ENCODE measurements at places on chromosomes 7 and 10.

GRCh38 chr7:12685550-12685949 is 1.9 kb upstream of the ARL4A start:
- DNase-seq, result no peak

DNA sequence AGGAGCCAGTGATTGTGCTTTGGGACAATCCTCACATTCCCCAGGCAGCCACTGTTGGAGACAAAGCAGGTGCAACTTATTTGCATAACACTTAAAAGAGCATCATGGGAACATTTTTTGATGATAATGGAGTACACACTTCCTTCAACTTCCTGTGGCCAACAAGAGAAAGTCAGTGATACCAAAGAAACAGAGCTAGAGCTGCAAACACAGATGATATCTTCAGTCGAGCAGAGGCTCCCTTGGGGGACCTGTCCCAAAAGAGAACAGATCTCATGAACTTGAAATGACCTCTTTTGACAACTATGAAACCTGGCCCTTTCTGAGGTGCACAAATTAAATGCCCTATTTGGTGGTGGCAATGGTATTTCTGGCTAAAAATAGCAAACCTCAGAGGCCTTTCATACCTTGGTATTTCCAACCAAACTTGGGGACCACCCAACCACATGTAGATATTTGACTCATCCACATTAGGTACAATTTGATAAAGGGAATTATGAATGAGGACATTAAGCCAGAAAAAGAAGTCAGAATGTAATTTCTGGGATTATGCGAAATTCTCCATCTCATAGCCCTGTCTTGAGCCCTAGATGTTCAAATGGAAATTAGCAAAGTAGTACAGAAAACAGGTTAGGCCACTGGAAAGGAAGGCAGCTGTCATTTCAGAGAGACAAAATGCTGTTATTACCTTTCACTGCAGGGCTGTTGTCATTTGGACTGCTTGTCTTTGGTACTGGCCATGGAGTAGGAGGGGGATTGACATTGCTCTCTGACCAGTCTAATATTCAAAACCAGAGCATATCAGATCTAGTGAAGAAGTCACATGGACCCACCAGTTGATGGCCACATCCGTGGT is 146.2 kb downstream of the ICA1 start:
- DNase-seq, result peak; percentile 98

- no peak for DNase-seq
These were observed 33.9 kb upstream of the SLC29A3 start for GRCh38 chr10:71285180-71285545.

DNA sequence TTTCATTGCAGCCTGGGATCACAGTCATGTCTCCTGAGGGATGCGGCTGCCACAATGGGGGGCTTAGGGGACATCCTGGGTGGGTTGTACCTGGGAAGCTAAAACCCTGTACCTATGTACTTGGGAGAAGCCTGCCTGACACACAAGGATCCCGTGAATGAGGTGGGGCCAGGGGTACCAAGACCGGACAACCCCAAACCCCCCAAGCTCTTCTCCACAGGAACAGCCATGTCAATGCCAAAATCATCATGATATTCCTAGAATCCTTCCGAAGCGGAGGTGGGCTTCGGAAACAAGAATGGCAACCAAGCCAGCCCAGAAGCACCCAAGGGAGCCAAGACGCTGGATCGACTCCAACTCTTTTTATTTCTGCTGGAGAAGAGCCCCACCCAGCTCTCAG is 260.3 kb upstream of the TCERG1L start:
- no peak for DNase-seq

- DNase-seq, result no peak
These were observed 287.9 kb upstream of the PODXL start for GRCh38 chr7:131844369-131844768.

- no peak for DNase-seq
These were observed 566.3 kb downstream of the GRM8 start for GRCh38 chr7:126686474-126686873.

DNA sequence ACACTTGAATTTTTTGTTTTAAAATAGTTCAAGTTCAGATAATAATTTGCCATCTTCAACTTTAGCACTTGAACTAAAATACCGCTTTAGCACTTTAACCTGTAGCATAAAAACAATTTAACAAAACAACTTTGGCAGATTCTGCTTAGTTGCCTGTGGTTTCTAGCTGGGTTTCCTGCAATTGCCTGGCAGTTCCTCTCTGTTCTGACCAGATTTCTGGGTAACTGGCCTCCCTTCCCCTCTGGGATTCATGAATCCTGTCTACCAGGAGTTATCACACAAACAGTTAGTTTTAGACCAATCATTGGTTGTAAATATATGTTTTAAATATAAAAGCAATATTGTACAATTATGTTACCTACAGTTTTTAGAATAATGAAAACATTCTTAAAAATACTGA is 89.8 kb upstream of the HDAC9 start:
- DNase-seq, result no peak

- no peak for DNase-seq
These were observed 126.7 kb upstream of the PRSS58 start for GRCh38 chr7:142384493-142384922.

- no peak for DNase-seq
These were observed 9.8 kb upstream of the CAMK2B start for GRCh38 chr7:44335184-44335583.

Measured in GM12878 (cell line).